Muscle of arm (tissue), 14 donors: ENCODE measurements at places on chromosomes 11 and 22. TPM values are rescaled to one million over a fixed set of nuclear protein-coding genes. Genes with fewer than 3 reads are reported as not detected.

Gene P2RY6
- polyA plus RNA-seq: 1.1 TPM

Gene VPREB1
- 1.3 TPM for polyA plus RNA-seq

Gene SEPTIN3
- 1.6 TPM for polyA plus RNA-seq

Gene TESMIN
- polyA plus RNA-seq: 2.8 TPM

Gene HOATZ
- 0.13 TPM for polyA plus RNA-seq

Gene SC5D
- polyA plus RNA-seq: 34.6 TPM

Gene PRG3
- polyA plus RNA-seq: 0.34 TPM

Gene PANX2
- 0.16 TPM for polyA plus RNA-seq

Gene HTR3A
- not detected for polyA plus RNA-seq

Gene EMID1
- polyA plus RNA-seq: 18.2 TPM

Gene INPPL1
- polyA plus RNA-seq: 193 TPM
